ENCODE measurements at places on chromosomes 2 and 18.

- DNase-seq, result no peak
These were observed 64.3 kb upstream of the CYP26B1 start for GRCh38 chr2:72211777-72212485.

- DNase-seq, result no peak
These were observed 6.7 kb downstream of the SETBP1 start for GRCh38 chr18:44687421-44687820.

GRCh38 chr2:73212098-73212447 is 2.0 kb upstream of the SMYD5 start:
- DNase-seq, result no peak

GRCh38 chr2:59456285-59456684 is 1097.2 kb downstream of the BCL11A start:
- DNase-seq, result no peak

GRCh38 chr2:38498045-38498481 is 104.7 kb downstream of the HNRNPLL start:
- no peak for DNase-seq

GRCh38 chr2:75553935-75554531 is 6.7 kb downstream of the EVA1A start:
- no peak for DNase-seq

GRCh38 chr2:124149571-124149970 is 124.5 kb downstream of the CNTNAP5 start:
- DNase-seq, result no peak

DNA sequence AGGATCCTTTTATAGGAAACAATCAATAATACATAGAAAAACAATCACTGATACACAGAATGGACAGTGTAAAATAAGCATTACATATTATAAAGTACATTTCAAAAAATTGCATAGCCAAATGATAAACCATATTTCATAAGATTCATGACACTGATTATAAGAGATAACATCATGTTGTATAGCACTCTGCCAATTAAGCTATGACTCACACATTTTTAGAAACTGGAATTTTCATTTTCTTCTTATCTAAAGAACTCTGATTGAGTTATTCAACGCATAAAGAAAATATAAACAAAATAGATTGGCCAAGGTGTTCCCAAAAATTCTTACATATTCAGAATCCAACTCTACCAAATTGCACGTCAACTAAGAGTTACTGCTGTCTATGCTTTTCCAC is 5.9 kb downstream of the EPB41L3 start:
- no peak for DNase-seq

DNA sequence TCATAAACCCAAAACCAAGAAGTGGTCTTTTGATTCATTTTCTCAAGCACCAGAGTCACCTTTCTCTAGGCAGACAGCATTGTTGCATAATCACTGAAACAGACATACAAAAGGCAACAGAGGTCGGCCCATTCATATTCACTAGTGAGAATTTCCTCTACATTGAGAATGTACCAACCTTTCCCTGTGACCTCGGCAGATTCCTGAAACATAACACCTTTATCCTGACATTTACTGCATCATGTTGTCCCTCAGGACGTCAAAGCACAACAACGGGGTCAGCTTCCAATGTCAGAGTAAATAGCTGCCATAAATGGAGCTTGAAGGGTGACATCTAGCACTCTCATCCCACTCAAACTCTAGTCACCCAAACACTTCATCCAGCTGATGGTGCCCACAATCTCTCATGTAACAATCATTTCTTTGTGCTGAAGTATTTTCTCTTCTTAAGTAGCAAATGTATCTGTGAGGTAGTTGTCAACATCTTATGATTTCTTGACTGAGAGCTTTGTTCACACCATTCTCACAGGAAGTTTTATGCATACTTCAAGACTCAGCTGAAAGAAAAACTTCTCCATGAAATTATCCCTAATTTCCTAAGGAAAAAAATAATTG is 802.6 kb upstream of the CHAC2 start:
- no peak for DNase-seq

DNA sequence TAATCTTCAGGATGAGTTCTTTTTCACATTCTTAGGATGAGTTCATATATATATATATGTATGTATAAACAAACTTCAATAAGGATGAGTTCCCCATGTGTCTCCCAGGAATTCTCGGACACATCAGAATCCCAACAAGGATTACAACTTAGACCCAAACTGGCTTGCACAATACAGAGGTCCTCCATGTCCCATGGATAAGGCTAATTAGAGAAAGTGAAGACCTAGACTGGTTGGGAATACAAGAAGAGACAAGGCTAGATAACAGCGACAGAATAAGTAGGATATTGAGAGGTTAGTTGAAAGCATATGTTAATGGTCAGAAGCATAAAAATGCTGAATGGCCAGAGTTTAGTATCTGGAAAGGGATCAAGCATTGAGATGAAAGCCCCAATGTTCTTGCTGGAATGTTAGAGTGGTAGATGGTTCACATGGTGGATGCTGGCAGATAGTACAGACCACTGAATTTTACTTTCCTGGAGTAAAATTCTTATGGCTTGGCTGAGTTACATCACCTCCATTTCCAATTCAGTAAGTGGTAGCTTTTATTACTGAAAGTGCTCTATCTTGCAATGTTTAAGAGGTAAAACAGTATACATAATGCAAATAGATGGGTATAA is 154.9 kb upstream of the EPHA4 start:
- DNase-seq, result no peak

GRCh38 chr2:10863837-10864236 is 47.9 kb upstream of the KCNF1 start:
- peak; percentile 53 for DNase-seq

DNA sequence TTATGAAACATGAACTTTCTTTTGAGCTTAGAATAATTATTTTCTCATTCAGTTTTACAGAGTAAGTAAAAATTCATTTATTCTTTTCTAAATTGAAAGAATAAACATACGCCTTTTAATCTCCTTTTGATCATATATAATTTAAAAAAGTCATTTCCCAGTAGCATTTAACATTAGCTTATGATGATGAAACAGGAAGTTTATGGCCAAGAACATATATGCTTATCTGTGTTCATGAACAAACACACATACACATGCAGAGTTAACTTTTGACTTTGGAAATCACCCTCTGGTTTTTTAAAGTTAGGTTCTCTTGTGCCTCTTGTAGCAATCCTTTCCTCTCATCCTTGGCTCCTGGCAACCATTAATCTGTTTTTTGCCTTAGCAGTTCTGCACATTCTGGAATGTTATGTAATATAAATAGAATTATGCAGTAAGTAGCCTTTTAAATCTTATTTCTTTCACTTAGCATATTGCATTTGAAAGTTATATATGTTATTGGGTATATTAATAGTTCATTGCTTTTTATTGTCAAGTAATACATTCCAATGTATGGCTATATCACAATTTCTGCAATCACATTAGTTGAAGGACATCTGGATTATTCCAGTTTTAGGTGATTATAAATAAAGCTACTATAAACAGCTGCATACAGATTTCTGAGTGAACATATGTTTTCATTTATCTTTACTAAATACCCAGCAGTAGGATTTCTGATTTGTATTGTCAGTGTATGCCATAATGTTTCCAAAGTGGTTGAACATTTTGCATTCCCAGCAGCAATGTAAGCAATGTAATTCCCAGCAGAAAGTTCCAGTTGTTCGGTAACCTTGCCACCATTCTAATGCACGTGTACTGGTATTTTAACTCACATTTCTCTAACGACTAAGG is 210.3 kb downstream of the ZRANB3 start:
- no peak for DNase-seq

DNA sequence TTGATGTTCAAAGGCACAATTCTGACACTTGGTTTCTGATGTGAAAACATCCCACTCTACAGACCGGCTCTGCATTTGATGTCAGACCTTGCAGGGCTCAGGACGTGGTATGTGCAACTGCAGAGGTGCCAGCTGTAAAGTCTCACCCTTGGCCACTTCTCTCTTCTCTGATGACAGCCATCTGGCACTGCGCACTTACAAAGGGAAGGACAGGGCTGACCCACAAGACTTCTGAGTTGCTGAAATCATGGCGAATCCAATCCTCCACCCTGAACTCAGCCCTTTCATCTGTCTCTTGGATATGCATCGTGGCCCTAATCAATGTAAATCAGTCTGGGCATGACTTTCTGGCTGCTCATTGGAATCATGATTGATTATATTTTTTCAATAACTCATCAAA is 82.5 kb downstream of the SEPTIN10 start:
- no peak for DNase-seq

DNA sequence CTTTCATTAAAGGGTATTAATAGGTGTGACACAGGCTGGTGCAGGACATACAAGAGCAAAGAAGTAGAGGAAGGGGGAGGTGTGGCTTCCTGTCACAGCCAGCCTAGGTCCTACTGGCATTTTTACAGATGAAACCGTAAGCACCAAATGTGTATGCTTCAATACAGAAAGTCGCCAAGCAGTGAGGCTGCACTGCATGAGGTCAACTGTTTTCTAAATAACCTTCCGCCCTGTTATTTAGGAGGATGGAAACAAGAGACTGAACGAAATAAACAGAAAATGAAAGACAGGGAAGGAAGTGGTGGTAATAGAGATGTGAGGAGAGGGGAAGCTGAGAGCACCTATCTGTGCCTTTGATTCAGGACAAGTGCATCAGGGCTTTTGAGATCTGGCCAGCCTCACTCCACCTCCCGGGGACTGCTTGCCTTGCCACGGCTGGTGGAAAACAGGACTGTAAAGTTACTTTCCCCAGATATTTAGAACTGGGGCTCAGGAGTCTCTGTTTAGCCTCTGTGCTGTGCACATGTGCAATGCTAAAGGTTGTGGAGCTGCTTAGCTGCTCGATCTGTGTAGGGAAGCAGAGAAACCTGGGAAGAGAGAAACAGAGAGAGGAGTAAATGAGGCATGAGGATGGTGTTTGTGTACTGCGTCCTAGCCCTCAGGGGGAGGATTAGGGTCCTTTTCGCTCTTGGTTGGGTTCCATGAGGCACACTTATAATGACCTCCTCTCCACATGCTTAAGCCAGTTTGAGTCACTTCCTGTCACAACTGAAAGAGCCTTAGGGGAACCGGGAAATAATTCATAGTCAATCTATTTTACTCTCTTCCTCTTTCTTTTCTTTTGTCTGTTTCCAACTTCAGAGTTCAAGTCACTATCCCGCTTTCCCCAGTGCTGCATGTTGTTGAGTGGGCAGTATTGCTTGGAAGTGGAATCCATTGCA is 62.3 kb upstream of the BOD1L2 start:
- no peak for DNase-seq

- no peak for DNase-seq
These were observed 310.0 kb upstream of the UBE2E3 start for GRCh38 chr2:180670302-180671003.

GRCh38 chr2:25772078-25772477 is 98.7 kb upstream of the DTNB start:
- DNase-seq, result no peak

GRCh38 chr2:38187541-38188011 is 111.6 kb upstream of the CYP1B1 start:
- no peak for DNase-seq

- DNase-seq, result no peak
These were observed 70.0 kb upstream of the NPAS2 start for GRCh38 chr2:100749771-100750542.

GRCh38 chr2:201171259-201171814 is 11.6 kb upstream of the CASP10 start:
- DNase-seq, result no peak

DNA sequence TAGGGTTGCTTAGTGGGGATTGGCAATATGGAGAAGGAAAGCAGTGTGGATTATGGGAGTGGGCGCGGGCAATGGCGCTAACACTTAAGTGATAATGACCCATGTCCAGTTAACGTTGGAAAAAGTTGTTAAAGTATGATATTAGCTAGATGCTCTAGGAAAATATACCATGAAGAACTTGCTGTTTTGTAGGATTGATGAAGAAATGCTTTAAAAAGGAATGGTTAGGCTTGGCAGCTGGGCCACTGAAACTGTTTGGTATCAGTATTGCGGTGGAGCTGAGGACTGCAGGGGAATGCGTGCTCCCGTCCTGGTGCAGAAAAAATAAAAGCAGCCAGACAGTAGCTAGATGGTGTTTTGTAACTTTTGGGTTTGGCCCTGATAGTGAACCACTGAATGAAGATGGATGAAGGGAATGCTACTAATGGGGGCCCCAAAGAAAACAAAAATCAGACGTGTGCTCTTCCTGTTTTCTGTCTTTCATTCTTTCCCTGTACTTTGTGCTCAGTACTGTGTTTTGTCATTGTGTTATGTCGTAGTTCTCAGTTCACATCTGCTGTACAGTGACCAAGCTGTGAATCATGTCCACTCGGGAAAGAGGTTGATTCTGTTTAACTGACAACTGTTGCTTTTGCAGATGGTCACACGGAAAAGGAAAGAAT is 999 bp downstream of the INSIG2 start:
- peak; percentile 24 for DNase-seq

GRCh38 chr2:102356381-102356712 is 751 bp downstream of the IL18R1 start:
- DNase-seq, result no peak

GRCh38 chr2:144477957-144478311 is 42.0 kb downstream of the ZEB2 start:
- DNase-seq, result no peak

- DNase-seq, result no peak
These were observed 80.3 kb downstream of the CD28 start for GRCh38 chr2:203786549-203787351.

- no peak for DNase-seq
These were observed 24.8 kb upstream of the CYP26B1 start for GRCh38 chr2:72172478-72172877.

- no peak for DNase-seq
These were observed 69.5 kb downstream of the BIN1 start for GRCh38 chr2:127037476-127037875.

DNA sequence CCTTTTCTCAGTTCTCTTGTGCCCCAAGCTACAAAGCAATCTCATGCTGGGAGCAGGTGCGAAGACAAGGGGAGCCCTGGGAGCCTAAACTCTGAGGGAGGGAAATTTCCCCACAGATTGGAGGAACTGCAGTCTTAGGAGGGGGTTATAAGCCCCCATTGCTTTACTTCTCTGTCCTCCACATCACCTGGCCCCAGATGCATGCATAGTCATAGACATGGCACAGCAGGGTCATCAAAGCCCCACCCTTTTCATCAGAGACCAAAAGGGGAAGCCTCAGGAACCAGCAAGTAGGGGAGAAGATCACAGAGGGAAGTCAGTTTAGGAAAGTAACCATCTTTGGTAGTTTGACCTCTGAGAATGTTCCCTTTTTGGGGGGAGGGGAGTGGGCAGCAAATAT is 33.7 kb downstream of the LANCL1 start:
- DNase-seq, result no peak

GRCh38 chr2:120915670-120916069 is 180.0 kb downstream of the GLI2 start:
- DNase-seq, result no peak

GRCh38 chr2:102278720-102279390 is 32.5 kb upstream of the IL1RL1 start:
- DNase-seq, result no peak

- DNase-seq, result no peak
These were observed 161.3 kb downstream of the SETBP1 start for GRCh38 chr18:44841752-44842587.

All from immature natural killer cell (primary cell).